ENCODE measurements at places on chromosomes 2 and 18. TPM values are rescaled to one million over a fixed set of nuclear protein-coding genes. Genes with fewer than 3 reads are reported as not detected.

Gene NOSTRIN
- total RNA-seq, result 6.0 TPM

Gene DYTN
- not detected for total RNA-seq

Gene SLC14A1
- 5.1 TPM for total RNA-seq

Gene SNTG2
- 4.2 TPM for total RNA-seq

Gene RNF181
- total RNA-seq, result 65.7 TPM

Gene TRAK2
- total RNA-seq, result 57.7 TPM

Gene SCYGR4
- not detected for total RNA-seq

Gene PIEZO2
- total RNA-seq, result 3.2 TPM

Gene BCL11A
- total RNA-seq, result 71.5 TPM

Gene VAMP5
- 5.1 TPM for total RNA-seq

Gene ESPNL
- 0.23 TPM for total RNA-seq

Gene AMER3
- 33.7 TPM for total RNA-seq

Gene NOL4
- 71.3 TPM for total RNA-seq

Gene ARHGAP25
- 2.3 TPM for total RNA-seq

Gene ABCB11
- total RNA-seq, result 1.2 TPM

Gene MAL
- total RNA-seq, result not detected

Gene ANKRD53
- total RNA-seq, result 0.92 TPM

Gene NCKAP5
- total RNA-seq, result 11.5 TPM

Gene RFTN2
- 52.6 TPM for total RNA-seq

Gene REG1B
- total RNA-seq, result not detected

Gene ABCB6
- 30.0 TPM for total RNA-seq

Gene WDSUB1
- total RNA-seq, result 18.5 TPM

Gene IER3IP1
- 21.9 TPM for total RNA-seq

Gene RBKS
- 4.6 TPM for total RNA-seq

Gene DYSF
- total RNA-seq, result 1.8 TPM

Gene ZAP70
- total RNA-seq, result 1.4 TPM

Gene CYS1
- total RNA-seq, result 1.2 TPM

Data from diencephalon (tissue), 1 donor.